ENCODE measurements at places on chromosomes 12 and 14.

GRCh38 chr12:23222801-23223200 is 597.8 kb downstream of the ETNK1 start:
- DNase-seq = no peak

- no peak for DNase-seq
Measured at GRCh38 chr14:89241934-89242651, 174.9 kb downstream of the FOXN3 start.

- no peak for DNase-seq
Measured at GRCh38 chr12:67052981-67053380, 216.2 kb upstream of the CAND1 start.

- DNase-seq = no peak
Measured at GRCh38 chr12:119157528-119157927, 21.2 kb upstream of the HSPB8 start.

DNA sequence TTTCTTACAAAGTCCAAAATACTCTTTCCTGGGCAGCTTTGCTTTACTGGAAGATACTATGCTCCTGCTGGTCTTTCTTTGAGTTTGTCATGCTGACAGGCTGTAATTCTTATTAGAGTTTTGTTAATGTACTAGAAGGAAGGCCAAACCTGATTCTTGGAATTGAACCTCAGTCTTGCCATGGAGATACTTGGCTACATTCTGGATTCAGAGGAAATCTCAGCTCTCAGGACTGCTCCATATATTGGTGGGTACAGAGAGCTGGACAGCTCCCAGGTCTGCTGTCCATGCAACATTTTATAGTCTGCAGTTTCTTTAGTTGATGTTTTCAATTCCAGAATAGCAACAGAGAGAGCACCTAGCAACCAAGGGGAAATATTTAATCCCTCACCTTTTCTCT is 363.1 kb upstream of the STXBP6 start:
- no peak for DNase-seq

DNA sequence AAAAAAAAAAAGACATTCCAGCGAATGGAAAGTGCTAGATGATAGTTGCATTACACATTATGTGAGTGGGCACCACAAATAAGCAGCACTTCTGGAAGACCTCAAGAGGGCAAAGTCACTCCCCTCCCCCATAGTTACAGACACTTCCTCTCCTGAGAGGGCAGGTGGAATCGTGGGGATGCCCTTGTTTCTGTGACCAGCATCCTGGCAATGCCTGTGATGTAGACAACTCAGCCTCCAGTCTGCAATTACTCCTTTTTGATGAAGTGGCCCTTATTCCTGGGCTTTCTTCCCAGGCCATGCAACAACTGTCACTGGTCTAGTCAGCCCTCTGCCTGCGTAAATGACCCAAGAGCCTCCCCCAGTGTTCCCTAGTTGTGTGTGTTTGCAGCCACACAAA is 104.8 kb downstream of the VRK1 start:
- peak; percentile 67 for DNase-seq

DNA sequence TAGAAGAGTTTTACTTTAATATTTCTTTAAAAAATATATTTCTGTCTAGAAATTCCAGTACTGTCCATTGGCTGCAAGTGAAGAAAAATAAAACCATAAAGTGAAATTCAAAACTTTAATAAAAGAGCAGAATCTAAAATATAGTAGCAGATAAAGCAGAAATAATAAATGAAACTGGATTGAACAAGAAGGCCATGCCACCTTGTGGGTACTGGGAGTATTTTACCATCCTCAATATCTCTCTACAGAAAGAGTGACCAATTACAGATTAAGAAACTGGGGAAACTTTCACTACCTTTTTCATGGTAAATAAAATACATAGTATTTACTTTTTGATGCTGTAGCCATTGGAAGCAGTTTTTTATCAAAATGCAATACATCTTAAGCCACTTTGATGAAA is 220.5 kb downstream of the BCAT1 start:
- no peak for DNase-seq

GRCh38 chr14:94382099-94382715 is 6.2 kb downstream of the SERPINA1 start:
- no peak for DNase-seq

DNA sequence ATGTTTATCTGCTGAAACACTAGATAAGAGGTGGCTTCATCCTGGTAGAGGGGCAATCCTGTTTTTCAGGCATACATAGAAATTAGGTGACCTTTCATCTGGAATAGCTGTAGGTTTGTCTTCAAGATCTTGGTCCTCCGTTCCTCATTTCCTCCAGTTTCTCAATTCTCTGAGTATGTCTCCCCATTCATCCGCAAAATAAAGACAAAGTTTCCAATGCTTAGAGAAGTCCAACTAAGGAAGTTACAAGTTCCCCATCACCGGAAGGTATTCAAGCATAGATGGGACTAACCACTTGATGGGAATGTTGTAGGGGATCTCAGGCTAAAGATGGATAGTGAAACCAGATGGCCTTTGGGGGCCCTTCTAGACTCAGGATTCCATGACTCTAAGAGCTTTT is 34.3 kb downstream of the ERG28 start:
- DNase-seq = no peak

GRCh38 chr14:76780875-76781647 is 19.8 kb downstream of the VASH1 start:
- peak; percentile 58 for DNase-seq

- DNase-seq = no peak
Measured at GRCh38 chr12:7859552-7859951, 13.2 kb downstream of the SLC2A14 start.

- no peak for DNase-seq
Measured at GRCh38 chr14:38611928-38612327, 356.0 kb upstream of the CLEC14A start.

- no peak for DNase-seq
Measured at GRCh38 chr14:97185186-97185585, 388.0 kb downstream of the VRK1 start.

DNA sequence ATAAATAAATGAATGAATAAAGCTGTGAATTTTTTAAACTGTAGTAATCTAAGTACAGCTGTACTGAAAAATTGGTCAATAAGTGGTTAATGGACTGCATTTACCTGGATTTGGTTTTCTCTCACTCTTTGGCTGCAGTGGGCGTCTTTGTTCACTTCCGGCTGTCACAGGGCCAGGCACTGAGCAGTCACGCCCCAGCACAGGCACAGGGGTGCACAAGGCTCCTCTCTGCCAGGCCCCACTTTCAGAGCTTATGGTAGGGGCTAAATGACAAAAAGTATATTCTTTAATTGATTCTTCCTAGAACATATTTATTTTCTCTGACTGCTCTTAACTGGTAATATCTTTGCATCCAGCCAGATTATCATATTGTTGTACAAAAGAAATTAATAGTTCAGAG is 70.6 kb upstream of the DYNC1H1 start:
- no peak for DNase-seq

DNA sequence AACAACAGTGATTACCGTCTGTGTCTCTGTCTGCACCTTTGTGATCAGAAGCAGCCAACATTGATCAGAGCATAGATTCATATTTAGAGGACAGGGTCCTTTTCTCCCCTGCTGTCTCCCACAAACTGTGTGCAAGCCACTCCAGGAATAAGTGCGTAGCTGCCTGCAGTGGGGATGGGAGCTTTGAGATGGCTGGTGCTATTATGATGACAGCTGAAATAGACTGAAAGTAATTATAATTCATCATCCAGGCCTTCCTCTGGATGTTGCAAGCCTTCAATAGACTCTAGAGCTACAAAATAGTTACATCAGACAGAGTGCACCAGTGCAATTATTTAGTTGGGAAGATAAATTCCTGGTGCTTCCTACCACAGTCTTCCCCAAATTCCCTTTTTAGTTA is 68.1 kb downstream of the BORCS5 start:
- DNase-seq = no peak

Data from vagina (tissue), 2 donors.